ENCODE measurements at places on chromosomes 2 and 18. TPM values are rescaled to one million over a fixed set of nuclear protein-coding genes. Genes with fewer than 3 reads are reported as not detected.

MC4R gene
- total RNA-seq: not detected

MATN3 gene
- total RNA-seq: not detected

DNA sequence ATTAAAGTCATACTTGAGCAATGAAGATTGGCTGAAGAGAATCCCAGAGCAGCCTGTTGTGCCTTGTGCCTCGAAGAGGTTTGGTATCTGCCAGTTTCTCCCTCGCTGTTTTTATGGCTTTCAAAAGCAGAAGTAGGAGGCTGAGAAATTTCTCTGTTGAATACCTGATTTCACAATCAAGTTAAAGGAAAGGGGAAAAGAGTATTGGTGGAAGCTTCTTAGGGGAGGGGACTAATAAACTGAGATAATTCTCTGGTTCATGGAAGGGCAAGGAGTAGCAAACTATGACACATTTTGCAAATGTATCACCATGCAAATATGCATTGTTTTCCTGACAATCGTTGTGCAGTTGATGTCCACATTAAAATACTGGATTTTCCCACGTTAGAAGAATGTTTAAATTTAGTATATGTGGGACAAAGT, at the start of gene IL1B:
IL1B (minus strand) TSS at position 85 of the 423 bp plus-strand sequence. CDS start 550 bp downstream, outside the sequence.
- no peak for DNase-seq
- H3K4me3 ChIP-seq: no peak within 1 kb of the TSS
- H3K4me1 ChIP-seq: no peaks in the 10 kb centered on the region
- H3K27me3 ChIP-seq: no peaks in the 10 kb centered on the region
- H3K27ac ChIP-seq: no peak within 1 kb of the TSS
- H3K36me3 ChIP-seq: no peaks in the 10 kb centered on the region

GRCh38 chr18:23584019-23584983, 2.0 kb downstream of the NPC1 start:
- no peaks in the 10 kb centered on the region for H3K27me3 ChIP-seq
- H3K36me3 ChIP-seq: no peaks in the 10 kb centered on the region
- H3K4me3 ChIP-seq: no peak overlapping the region
- H3K4me1 ChIP-seq: peaks cover 64% of the 10 kb centered on the region
- H3K27ac ChIP-seq: no peak overlapping the region

- H3K4me3 ChIP-seq: no peak overlapping the region
- no peaks in the 10 kb centered on the region for H3K36me3 ChIP-seq
- H3K4me1 ChIP-seq: no peaks in the 10 kb centered on the region
- H3K27me3 ChIP-seq: no peaks in the 10 kb centered on the region
- H3K27ac ChIP-seq: no peak overlapping the region
Measured at GRCh38 chr2:232484628-232485347, 2.8 kb downstream of the ECEL1 start.

MAP2 gene
- 0.47 TPM for total RNA-seq

All from CD4-positive, alpha-beta memory T cell (primary cell).